Ascending aorta (tissue), 2 donors: ENCODE measurements at places on chromosomes 6 and 20.

DNA sequence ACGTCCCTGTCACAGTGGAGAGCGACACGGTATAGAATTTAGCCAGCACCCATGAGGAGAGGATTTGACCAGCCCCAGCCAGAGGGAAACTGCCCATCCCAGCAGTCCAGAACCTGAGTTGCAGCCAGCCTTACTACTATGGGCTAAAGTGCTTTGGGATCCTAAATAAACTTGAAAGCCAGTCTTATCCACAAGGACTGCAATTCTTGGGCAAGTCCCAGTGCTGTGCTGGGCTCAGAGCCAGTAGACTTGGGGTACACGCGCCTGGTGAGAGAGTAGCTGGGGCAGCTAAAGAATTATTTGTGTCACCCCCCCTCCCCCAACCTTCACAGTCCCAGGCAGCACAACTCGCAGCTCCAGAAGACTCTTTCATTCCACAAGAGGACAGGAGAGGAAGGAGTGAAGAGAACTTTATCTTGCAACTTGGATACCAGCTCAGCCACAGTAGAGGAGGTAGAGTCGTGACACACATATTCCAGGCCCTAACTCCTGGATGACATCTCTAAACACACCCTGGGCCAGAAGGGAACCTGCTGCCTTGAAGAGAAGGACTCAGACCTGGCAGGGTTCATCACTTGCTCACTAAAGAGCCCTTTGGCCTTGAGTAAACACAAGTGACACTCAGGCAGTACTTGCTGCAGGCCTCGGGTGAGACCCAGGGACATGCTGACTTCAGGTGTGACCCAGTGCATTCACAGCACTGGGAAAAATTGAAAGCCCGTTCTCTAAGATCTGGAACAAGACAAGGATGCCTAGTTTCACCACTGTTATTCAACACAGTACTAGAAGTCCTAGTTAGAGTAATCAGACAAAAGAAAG, 100.3 kb downstream of the REV3L start:
- DNase-seq = no peak

DNA sequence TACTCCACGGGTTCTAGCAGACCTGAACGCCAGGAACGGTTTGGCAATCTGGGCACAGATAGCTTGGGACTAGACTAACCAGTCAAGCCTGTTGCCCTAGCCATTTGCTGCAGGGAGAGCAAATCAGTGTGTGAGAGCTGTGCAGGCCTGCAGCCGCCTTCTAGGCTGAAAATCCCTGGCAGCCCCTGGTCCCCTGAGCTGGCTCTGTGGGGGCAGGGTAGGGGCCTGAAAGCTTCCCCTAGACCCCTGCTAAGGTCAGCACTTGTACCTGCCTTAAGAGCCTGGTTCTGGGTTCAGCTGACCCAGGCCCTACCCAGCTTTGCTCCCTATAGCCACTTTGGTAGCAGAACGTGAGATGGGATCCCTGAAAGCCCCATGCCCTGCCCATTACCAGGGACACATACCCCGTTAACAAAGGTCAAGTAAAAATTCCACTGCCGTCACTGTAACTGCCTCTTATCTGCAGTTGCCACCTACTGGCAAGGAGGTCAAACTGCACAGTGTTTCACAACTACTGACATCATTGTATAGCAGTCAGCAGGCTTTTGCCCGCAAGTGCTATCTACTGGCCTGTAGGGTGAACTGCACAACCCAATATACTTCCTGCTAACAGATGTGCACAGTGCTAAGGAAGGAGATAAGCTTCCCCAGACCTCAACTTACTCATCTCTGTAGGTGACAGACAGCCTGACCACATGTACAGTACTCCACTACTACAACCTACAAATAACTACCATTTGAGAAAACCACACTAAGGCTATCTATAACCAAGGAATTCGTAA, 95.1 kb upstream of the OLIG3 start:
- no peak for DNase-seq

DNA sequence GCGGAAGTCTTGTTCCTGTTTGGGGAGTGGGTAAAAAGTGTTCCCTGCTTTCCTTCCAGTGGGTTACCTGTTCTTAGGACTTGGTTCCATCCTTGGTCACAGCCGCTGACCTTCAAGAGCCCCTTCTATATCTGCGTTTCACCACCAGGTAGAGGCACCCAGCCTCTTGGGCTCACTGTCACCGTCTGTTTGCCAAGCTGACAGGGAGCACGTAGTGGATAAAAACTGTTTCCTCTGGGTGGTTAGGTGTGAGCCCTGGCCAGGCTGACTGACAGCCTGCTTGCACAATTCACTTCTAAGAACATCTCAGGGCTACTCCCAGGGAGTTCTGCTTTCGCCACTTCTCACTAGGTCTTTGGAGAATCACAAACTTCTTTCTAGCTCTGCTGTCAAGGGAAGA, 1.8 kb upstream of the JPH2 start:
- DNase-seq = no peak

GRCh38 chr6:37699887-37700619, 2.4 kb upstream of the MDGA1 start:
- DNase-seq = no peak

- DNase-seq = no peak
Measured at GRCh38 chr6:169216830-169217229, 36.8 kb downstream of the THBS2 start.

GRCh38 chr20:37943033-37943432, 40.1 kb downstream of the VSTM2L start:
- no peak for DNase-seq

DNA sequence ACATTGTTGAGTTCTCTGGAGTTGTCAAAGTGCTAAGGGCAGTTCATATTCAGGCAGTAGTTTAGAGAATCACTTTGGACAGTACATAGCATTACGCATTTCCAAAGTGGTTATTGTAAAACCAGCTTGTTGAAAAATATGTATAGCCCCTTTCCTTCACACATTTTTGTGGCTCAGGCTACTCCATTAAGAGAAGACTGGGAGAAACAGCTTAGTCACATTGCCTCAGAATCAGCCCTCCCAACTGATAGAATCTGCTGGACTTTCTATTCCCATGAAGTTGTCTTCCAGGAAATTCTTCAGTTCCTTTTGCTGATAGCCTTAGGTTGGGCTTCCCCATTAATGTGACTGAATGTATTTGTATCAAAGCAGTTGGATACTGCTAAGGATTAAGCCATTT, 39.5 kb upstream of the HDGFL1 start:
- no peak for DNase-seq

DNA sequence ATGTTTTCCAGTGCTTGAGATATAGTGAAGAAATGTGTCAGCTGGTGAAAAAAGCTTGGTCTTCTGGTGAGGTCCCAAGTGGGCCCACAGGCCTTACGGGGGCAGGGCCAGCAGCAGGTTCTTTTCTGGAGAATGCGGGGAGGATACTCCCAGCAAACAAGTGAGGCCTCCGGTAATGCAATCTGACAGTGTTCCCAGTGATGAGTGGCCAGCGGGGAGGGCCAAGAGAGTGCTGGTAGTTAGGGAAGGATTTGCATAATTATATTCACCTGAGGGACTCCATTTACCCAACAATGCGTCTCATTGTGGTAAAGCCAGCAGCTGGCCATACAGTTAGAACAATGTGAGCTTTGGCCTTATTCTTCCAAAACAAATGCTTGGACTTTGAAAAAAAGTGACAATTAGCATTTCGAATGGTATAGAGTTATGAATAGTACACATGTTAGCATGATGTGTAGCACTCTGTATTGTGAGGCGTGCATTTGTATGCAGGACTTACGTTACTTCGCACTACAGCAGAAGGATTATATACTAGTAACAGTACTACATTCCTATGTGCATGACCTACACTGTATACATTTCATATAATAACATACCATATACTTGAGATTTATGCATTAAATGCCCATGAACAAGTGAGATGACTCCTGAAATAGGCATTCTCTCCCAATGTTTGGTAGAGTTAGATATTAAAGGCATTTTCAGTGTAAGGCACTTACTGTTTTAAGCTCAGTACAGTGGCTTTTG, 69.8 kb downstream of the MYB start:
- no peak for DNase-seq

DNA sequence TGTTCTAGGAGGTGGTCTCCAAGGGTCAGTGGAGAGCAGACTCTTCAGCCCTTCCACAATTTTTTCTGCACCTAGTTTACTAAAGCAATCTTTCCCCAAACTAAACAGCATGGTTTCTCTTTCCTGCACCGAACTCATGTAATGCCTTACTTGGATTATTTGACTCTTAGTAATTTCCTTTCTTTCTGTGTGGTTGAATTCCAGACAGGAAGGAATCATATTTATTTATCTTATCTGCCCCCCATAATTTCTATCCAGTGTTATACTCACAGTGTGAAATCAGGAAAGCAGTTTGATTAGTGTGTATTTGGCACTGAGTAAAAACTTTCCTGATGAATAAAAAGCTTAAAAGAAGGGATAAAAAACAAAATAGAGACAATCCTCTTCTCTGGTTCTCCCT, 140.3 kb upstream of the STMND1 start:
- DNase-seq = no peak

DNA sequence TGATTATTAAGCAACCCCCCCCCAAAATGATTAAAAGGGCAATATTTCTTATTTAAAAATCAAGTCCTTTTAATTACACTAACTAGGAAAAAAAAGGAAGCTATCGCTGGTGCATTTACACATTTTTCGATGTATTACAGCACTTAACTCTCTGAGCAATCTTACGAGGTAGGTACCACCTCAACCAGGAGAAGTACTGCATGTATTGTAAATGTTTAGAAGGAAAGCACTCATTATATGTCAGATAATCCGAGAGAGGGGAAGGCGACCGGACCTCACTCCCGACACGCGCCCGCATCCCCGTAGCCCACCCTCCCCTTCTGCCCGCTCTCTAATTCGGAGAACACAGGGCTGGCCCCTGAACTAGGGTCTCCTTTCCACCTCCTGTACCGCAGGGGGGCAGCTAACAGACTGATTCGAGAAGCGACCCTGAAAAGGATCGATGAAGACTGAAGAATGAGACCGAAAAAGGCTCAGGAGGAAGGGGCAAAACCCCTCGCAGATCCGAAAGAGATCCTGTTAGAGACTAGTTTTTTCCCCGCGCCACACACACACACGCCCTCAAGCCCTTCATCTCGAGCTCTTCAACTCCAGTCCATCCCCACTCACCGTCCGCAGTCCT, 337 bp downstream of the ESF1 start:
- DNase-seq = no peak

- no peak for DNase-seq
Measured at GRCh38 chr6:91149246-91149955, 562.5 kb upstream of the MAP3K7 start.

GRCh38 chr6:142966294-142966693, 21.3 kb upstream of the HIVEP2 start:
- DNase-seq = no peak

DNA sequence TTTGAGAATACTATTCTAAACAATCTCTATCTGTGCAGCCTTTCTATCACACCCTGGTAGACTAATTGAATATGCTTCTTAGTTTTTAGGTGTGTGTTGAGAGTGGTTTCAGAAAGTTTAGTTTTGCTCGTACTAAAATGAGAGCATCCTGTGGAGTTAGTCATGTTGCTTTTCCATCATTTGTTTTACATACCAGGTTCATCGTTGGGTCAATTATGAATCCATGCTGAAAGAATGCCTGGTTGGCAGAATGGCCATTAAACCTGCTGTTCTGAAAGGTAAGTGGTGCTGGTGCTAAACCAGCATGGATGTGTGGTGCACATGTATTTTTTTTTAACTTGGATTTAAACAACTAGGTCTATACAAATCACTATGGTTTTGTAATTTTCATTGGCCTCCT, 49.3 kb downstream of the CYB5R4 start:
- no peak for DNase-seq

DNA sequence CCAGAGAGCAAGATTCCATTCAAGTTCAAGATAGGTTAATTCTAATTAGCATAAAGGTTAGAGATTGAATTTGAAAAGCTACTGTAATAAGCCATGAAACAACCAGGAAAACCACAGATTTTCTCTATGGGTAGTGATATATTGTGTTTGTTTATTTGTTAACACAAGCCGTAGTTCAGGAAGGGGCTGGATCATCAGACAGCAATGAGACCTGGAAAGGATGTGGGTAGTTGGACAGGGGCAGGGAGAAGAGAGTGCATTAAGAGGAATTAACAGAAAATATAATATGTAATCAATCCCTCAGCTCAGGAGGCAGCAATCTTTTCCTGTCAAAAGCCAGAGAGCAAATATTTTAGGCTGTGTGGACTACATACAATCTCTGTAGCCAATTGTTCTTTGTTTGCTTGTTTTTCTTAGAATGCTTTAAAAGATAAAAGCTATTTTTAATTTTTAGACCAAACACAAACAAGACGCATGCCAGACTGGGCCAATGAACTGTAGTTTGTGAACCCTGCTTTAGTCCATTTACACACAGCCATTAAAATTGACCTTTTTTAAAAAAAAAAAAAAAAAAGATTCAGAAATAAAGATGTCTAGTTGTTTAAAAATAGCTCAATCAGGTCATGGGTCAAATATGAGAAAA, 398.7 kb upstream of the MARCKS start:
- DNase-seq = no peak

GRCh38 chr6:128057946-128058345, 157.1 kb upstream of the THEMIS start:
- DNase-seq = no peak

DNA sequence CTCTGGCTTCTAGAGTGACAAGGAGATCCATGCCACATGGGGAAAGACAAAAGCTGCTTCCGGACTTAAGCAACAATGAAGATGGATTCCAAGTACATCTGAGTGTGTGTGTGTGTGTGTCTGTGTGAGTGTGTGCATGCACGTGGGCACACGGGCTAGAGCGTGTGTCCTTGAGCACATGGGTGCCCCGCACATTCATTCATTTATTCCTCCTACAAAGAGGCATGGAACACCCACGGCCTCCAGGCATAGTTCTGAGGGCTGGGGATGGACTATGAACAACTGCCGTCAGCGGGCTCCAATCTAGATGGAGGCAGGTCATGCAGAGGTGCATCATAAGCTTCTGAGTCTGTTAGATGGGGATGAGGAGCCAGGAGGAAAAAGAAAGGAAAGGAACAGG, 49.1 kb downstream of the GRM4 start:
- no peak for DNase-seq

DNA sequence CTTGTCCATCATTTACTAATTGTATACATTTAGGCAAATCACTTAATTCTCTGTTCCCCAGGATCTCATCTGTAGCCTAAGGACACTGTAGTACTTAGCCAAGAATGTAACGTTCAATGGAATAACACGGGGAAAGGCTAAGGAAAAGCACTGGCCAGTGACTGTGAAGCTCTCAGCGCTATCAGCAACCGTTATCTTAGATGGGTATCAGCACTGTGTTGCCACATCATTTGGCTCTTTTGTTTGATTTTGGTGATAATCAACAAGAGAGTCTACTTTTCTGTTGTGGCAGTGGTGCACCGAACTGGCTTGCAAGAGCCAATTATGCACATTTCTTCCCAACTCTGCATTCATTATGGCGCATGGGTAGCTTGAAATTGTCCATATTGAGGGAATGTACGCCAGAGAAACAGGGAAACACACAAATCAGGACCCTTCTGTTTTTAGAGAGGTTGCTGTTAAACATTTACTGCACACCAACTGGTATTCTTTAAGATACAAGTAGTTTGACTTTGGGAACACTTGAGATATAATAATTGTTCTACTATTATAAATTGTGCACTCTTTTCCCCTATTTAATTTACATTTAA, 93.7 kb upstream of the C6orf118 start:
- no peak for DNase-seq
